ENCODE measurements at places on chromosomes 16 and 17.
A peak's percentile ranks its signal among the peaks of the same experiment; 100 is the strongest.

DNA sequence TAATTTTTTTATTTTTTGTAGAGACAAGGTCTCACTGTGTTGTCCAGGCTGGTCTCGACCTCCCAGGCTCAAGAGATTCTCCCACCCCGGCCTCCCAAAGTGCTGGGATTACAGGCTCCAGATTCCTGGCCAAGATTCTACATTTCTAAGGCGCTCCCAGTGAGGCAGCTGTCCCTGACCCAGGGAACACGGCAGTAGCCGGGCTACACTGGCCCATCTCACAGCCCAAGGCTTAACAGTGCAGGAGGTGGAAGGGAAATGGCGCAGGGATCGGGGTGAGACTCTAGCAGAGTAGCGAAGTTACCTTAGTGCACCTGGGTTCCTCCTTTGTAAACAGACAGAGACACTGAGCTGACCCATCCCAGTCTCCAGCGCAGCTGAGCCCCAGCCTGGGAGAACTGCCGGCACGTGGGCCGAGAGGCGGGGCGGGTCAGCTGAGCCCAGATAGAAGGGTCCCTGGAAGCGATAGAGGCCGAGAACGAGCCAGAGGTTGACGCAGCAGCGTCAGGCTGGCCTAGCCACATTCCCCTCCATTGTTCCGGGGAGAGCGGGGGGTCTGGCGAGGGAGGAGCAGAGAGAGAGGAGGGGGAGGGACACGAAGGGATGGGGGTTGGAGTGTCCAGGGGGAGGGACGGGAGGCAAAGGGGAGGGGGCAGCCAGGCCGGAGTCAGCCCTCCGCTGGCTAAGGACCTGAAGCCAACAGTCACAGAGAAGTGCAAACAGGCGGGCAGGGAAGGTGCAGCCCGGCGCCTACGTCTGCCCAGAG lies 2.5 kb downstream of the CARHSP1 start:
- H3K36me3 ChIP-seq = no peaks in the 10 kb centered on the region
- DNase-seq = no peak
- H3K4me3 ChIP-seq = peak overlapping the region; percentile 72
- H3K4me1 ChIP-seq = peaks cover 45% of the 10 kb centered on the region
- no peak overlapping the region for H3K27ac ChIP-seq

DNA sequence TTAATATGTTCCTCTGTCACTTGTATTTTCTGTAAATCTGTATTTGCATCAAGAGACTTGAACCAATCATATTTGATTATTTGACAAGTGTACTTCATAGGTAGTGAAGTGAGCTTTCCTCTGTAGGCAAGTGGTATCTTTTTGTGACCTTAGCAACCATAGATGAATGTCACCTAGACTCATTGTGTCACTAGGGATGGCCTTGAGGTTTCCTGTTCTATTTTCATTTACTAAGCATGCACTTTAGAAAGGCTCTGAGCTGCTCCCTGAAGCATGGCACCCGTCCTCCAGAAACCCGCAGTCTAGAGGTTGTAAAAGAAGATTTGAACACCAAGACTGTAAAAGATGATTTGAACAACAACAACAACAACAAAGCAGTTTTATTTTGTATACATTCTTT lies 151.7 kb downstream of the PRKCB start:
- peak overlapping the region; percentile 88 for H3K27ac ChIP-seq
- H3K4me1 ChIP-seq = peaks cover 32% of the 10 kb centered on the region
- DNase-seq = peak; percentile 39
- H3K36me3 ChIP-seq = peaks cover 37% of the 10 kb centered on the region
- no peaks in the 10 kb centered on the region for H3K27me3 ChIP-seq
- H3K4me3 ChIP-seq = peak overlapping the region; percentile 33

GRCh38 chr16:67683767-67684166 lies 17.2 kb downstream of the C16orf86 start:
- no peak overlapping the region for H3K4me3 ChIP-seq
- peaks cover 9% of the 10 kb centered on the region for H3K36me3 ChIP-seq
- no peak for DNase-seq
- no peaks in the 10 kb centered on the region for H3K27me3 ChIP-seq

- peak; percentile 48 for DNase-seq
- H3K4me3 ChIP-seq = peak overlapping the region; percentile 72
- H3K4me1 ChIP-seq = peaks cover 14% of the 10 kb centered on the region
Measured at GRCh38 chr17:4073983-4074830, 68.6 kb downstream of the ZZEF1 start.

DNA sequence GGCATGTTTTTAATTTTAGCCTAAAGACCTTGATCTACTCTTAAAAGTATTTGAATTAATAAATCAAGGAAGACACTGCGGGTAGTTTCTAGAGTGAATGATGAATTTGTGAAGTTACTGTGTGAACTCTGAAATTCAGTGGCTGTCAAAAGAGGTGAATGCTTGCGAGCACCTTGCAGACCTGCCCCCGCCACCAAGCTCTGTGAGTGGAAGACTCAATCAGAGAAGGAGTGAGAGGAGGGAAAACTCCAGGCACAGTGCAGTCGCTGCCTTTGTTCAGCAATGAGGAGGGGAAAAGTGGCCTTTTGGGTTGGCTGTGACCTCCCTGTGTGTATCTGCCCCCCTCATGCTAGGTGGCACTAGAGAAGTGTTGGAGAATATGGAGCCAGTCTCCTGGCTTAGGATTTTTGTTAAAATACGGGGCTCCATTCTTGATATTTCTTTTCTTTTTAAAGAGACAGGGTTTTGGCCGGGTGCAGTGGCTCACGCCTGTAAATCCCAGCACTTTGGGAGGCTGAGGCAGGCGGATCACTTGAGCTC lies 53.0 kb downstream of the LDHD start:
- no peaks in the 10 kb centered on the region for H3K36me3 ChIP-seq
- no peak overlapping the region for H3K4me3 ChIP-seq
- H3K27ac ChIP-seq = no peak overlapping the region
- no peaks in the 10 kb centered on the region for H3K4me1 ChIP-seq
- H3K27me3 ChIP-seq = peaks cover 3% of the 10 kb centered on the region

DNA sequence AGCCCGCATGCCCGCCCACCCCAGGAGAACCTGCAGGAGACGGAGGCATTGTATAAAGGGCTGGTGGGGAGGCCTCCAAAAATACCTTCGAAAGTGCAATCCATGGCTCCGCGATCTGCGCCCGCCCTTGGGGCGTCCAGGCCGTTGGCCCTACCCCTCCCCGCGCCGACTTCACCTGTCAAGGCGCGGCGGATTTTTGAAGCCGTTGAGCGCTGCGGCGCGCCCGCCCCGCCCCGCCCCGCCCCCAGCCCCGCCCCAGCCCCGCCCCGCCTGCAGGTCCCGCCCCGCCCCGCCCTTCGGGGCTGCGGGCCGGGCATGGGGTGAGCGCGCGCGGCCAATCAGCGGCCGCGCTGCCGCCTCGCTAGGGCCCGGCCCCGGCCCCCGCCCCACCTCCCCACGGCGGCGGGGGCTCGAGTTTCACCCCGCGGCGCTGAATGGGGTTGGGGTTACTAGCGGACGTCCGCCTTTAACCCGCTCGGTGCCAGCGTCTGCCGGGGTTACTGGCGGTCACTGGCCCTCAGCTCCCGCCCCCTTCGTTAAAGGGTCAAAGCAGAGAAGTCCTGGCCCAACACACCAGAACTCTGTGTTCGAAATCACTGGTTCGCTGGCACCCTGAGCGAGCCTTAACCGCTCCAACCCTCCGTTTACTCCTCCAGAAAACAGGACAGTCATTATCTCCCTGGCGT lies 13.2 kb downstream of the SREBF1 start:
- peak; percentile 68 for DNase-seq
- H3K36me3 ChIP-seq = peaks cover 4% of the 10 kb centered on the region
- H3K27me3 ChIP-seq = no peaks in the 10 kb centered on the region
- peaks cover 34% of the 10 kb centered on the region for H3K4me1 ChIP-seq
- peak overlapping the region; percentile 74 for H3K27ac ChIP-seq

- peaks cover 67% of the 10 kb centered on the region for H3K4me1 ChIP-seq
- no peaks in the 10 kb centered on the region for H3K27me3 ChIP-seq
Measured at GRCh38 chr16:10896723-10897122, 19.7 kb downstream of the CIITA start.

GRCh38 chr17:80791758-80792284 lies 199.8 kb upstream of the CHMP6 start:
- peaks cover 24% of the 10 kb centered on the region for H3K36me3 ChIP-seq
- H3K27ac ChIP-seq = no peak overlapping the region
- no peaks in the 10 kb centered on the region for H3K27me3 ChIP-seq
- no peak overlapping the region for H3K4me3 ChIP-seq

DNA sequence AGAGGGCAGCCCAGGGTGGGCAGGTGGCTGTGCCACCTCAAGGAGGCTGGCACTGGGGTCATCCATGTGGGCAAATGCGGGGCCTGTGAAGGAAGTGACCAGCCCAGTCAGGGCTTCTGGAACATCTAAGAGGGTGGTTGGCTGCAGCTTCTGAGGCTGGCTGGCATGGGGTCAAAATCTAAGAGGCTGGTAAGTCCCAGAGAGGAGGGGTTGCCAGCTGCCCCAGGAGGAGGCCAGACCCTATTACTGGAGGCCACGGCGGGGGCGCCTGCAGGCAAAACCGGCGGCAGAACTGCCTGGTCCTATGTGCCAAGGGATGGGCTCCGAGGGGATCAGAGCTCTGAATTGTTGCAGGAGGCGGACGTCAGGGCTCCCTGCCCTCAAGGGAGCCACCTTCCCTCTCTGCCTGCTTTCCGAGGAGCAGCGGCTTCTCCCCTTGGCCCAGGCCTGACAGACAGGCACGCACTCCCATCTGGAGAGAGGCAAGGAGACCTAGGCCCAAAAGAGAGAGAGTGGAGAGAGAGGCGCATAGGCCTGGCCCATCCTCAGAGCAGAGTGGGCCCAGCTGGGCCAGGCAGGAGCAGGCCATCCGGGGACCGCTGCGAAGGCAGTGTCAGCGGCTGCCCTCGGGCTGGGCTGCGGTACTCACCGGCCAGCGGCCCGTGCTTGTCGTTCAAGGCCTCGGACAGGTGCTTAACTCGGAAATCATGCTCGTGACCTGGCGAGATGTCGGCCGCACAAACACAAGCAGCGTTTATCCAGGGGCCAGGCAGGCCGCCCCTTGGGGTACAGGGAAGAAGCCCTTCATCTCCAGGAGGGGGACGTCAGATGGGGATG lies 10.9 kb downstream of the ZACN start:
- H3K4me3 ChIP-seq = no peak overlapping the region
- H3K4me1 ChIP-seq = peaks cover 3% of the 10 kb centered on the region
- no peaks in the 10 kb centered on the region for H3K27me3 ChIP-seq
- H3K36me3 ChIP-seq = peaks cover 25% of the 10 kb centered on the region

DNA sequence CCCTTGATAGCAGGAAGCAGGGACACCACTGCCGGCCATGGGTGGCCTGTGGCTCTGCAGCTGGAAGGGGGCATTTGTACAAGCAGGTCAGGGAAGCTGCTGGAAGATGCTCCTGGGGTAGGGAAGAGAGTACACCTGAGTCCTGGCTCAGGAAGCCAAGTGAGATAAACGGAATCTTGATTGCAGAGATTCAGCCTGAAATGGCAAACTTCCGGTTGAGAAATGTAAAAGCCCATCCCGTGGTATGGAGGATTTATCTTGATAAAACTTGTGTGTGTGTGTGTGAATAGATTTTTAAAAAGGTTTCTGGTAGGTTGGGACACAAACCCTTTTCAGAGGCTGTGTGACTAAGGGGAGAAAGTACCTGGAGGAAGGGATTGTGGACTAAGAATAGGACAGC lies 29.6 kb downstream of the C17orf100 start:
- peaks cover 10% of the 10 kb centered on the region for H3K4me1 ChIP-seq
- peaks cover 5% of the 10 kb centered on the region for H3K36me3 ChIP-seq
- H3K27ac ChIP-seq = no peak overlapping the region
- H3K4me3 ChIP-seq = no peak overlapping the region

DNA sequence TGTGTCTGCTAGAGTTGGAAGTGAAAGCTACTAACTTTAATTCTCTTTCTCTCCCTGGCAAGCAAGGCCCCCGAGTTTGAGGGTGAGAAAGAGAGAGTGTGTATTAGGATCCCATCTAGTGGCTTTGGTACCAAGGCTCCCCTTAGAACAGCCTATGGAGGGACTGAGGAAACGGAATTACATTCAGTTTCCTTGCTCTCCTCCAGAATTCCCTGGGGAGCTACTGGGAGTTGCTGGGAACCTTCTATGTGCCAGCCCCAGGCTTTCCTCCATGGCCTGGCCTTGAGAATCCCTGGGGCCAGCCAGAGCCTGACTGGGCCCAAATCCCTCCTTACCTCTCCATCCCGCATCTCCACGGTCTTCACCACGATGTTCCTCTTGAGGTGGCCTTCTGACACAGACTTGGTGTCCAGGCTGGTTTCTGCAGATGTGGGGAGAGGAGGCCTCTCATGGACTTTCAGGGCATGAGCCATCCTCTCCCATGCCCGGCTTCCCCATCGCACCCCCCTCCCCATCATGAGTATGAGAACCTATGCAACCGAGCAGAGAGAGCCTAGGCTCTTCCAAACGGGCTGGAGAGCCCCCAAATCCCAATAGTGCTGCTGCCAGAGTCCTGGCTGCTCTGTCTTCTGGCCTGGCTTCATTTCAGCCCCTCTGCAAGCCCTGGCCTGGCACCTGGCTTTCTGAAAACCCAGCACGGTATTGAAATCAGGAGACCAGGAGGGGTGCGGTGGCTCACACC lies 7.4 kb downstream of the GFAP start:
- no peak overlapping the region for H3K27ac ChIP-seq
- no peak for DNase-seq
- H3K4me3 ChIP-seq = no peak overlapping the region
- H3K36me3 ChIP-seq = no peaks in the 10 kb centered on the region
- peaks cover 4% of the 10 kb centered on the region for H3K4me1 ChIP-seq

DNA sequence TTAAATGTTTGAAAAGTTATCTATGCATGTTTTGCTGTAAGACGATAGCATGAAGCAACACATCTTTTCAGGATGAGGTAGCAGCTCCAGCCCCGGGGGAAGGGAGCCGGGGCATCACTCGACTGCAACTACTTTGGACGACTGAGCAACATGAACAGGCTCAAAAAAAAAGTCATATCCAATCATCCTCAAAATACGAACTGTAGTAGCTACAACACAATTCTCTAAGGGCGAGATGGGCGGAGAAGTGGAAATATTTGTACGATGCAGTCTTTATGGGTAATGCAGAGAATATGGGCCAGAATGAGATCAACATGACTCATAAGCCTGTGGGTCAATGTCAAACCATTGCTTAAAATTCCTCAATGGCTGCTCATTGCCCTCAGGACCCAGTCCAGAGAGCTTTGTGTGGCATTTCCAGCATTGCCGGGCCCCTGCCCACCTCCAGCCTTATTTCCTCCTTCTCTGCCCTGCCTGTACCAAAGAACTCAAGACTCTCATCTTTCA lies 17.7 kb upstream of the SMURF2 start:
- no peak overlapping the region for H3K27ac ChIP-seq
- H3K27me3 ChIP-seq = no peaks in the 10 kb centered on the region
- no peak for DNase-seq
- no peak overlapping the region for H3K4me3 ChIP-seq

Measured in memory B cell (primary cell).